ENCODE measurements at places on chromosomes 5 and 9.

GRCh38 chr9:133008406-133008805 is 22.4 kb upstream of the GTF3C5 start:
- no peak for DNase-seq

- no peak for DNase-seq
Measured at GRCh38 chr5:146440870-146441495, 6.2 kb upstream of the TCERG1 start.

DNA sequence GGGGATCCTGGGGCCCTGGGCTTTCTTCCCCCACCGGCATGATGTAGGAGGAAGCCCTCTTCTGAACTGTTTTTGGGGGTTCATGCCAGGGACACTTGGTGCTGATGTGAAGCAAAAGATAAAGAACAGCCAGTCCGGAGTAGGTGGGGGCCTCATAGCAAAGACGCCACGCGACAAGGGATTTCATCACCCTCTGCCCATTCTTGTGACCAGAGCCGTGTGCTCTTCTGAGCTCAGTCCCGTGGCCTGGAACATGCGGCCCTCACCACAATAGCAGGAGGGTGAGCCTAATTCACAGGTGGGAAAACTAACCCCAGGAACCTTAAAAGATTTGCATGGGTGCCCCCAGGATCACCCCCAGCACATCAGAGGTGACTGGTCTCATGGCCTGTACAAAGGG is 225.9 kb downstream of the HSPA4 start:
- no peak for DNase-seq

- DNase-seq = no peak
Measured at GRCh38 chr9:134607971-134608370, 33.6 kb upstream of the COL5A1 start.

GRCh38 chr5:125695996-125696655 is 727.1 kb upstream of the GRAMD2B start:
- no peak for DNase-seq

DNA sequence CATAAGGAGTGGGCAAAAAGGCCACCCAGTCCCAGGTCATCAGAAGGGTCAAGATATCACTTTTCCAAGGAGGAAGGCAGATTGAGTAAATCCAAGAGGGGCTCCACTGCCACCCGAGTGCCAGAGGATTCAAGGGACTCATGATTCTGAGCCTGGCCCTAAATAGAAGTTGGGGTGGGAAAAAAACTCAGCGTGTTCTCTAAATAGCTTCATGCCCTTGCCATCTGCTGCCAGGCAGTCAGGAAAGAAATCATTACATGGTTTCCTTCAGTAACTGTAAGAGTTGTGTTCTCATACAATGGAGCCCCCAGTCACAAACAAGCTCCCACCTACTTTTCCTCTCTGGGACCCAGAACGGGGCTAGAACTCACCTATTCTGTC is 37.2 kb downstream of the SAR1B start:
- DNase-seq = no peak

DNA sequence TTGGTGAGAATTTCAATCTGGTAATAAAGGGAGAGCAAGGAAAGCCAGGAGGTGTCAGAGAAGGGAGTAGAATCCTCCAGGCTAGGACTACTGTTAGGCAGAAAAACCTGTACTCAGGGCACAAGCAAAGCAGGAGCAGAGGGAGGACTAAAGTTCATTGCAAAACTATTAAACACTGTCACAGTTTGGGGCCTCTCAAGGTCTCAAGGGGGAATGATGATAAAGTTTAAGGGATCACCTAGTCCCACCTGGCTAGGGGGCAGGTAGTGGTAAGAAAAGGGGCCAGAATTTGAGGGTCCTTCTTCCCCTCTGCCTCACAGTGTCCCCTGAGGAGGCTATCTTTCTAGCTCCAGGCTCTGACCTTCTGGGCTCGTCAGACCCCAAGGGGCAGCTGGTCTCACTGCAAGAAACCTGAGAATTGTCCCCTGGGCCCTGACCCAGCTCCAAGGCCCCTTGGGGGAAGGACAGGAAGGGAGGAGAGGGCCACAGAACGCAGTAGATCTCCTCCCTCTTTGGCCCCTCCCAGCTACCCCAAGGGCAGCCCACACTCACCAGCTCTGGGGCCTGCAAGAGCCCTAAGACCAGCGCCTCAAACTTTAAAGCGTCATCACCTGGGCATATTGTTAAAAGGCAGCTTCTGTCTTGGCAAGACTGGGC is 974 bp downstream of the CCDC69 start:
- DNase-seq = peak; percentile 46

DNA sequence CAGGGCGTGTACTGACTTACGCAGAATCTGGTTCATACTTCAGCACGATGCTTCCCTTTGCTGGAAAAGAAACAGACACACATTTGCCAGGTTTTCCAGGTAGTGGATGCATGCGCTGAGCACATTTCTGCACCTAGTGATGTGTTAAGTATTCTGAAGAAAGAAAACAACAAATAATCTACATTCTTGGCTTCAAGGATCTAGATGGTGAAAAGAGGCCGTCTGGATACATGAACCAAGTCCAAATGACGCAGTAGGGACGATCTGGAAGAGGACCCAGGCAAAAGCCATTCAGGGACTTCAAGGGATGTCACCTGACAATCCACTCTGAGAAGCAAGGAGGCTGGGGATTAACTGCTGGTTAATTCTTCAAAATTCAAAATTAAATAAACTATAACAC is 30.4 kb downstream of the NSUN2 start:
- DNase-seq = no peak

GRCh38 chr5:125256296-125256695 is 509.9 kb upstream of the ZNF608 start:
- DNase-seq = no peak

DNA sequence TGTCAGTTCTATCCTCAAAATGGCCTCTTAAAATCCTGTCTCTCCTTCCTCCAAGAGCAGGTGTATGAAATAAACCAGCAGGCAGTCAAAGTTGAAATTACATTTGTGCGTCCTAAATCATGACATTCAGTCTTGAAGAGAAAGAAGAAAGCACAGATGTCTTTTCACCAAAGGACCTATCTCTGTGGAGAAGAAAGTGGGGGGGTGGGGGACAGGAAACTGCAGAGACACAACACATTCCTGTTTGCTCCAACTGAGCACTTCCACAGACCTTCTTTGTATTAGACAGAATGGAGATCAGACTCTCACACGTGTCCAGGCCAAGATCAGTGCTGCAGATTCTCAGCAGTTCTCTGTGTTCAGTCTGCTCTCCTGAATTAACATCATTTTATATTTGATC is 471.9 kb upstream of the RGMB start:
- no peak for DNase-seq

DNA sequence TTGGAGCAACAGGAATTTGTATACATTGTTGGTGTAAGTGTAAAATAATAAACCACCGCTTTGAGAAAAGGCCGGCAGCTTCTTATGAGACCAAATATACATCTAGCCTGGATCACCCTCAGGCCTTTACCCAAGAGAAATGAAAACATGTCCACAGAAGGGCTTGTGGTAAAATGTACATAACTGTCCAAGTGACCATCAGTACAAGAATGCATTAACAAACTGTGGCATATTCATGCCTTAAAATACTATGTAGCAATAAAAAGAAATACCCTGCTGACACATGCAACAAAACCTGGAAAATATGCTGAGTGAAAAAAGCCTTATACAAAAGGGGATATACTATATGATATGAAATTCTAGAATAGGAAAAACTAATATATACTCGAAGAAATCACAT is 311.9 kb upstream of the TRPC7 start:
- no peak for DNase-seq

DNA sequence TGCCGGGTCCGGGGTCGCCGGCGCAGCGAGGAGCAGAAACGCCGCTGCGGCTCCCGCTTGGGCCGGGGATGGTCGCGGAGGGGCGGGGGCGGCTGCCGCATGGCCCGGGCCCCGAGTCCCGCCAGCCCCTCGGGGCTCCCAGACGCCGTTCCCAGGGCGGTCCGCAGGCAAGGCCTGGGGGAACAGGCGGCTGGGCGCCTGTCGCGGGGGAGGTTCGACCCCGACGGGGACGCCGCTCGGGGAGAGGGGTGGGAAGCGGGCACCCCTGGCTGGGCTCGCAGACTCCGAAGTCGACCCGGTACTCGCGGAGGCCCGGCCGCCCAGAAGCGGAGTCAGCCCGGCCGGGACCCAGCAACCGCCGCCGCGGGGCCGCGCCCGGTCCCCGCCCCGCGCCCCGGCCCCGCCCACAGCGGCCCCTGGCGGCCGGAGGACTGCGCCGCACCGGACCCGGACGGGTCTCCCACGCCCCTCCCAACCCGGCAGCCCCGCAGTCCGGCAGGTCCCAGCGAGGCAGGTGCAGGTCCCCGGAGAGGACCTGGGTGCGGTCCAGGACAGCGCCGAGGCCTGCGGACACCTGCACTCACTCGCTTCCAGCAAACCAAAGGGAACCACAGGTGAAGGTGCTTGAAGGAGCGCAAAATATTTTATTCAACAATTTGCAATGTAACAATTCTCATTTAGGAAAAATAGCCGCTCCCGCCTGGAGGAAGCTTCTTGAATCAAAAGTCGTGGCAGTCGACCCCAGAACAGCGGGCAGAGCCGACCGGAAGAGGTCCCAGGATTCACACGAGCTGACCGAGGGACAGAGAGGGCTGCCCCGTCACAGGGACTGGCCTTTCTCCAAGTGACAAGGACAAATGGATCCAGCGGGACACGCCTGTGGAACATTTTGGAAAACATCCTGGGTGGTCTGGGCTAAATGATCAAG is at the start of gene INPP5E:
Gene INPP5E (minus strand): TSS at position 365 of the 928 bp plus-strand sequence. CDS start 426 bp downstream, outside the sequence.
- peak; percentile 38 for DNase-seq

GRCh38 chr5:169719360-169720314 is 82.6 kb downstream of the DOCK2 start:
- no peak for DNase-seq

DNA sequence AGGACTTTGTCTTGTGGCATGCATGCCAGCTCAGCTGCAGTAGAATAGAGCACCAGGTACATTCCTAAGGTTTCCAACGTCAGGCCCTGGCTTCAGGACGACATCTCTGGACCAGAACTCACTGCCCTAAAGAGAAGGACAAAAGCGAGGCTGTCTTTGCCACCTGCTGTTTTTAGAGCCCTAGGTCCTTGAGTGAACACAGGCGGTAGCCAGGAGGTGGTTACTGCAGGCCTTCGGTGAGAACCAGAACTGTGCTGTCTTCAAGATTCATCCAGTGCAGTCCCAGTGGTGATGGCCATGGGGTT is 288.9 kb upstream of the CDH18 start:
- DNase-seq = no peak

DNA sequence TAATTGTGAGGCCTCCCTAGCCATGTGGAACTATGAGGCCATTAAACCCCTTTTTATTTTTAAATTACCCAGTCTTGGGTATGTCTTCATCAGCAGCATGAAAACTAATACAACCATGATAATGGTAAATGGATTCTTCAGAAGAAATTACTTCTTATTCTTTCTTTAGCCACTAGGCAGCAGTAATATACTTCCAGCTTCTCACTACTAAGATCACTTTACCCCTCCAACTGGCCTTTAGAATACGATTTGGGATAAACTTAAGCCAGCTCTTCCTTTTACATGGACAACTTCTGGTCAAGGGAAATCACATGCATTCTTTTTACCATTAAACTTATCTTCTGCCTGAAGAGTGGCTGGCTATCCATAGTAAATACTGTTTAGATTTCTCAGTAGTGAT is 355.4 kb downstream of the MAN2A1 start:
- no peak for DNase-seq

DNA sequence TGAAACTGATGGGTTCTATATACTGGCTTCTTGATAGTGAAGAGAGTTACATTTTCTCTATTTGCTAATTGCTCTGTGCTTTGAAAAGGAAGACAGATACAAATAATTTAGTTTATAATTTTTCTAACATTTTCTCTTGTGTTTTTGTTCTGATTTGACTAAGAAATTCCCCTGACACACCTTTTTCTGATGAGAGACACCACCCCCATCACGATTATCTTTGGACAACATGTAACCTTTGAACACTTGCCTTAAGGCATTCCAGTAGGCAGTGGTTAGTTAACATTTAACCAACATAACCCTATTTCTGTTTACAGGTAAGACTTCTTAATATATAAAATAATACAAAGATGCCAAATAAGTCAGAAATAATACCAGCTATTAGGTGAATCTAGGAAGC is 4.1 kb upstream of the PTBP3 start:
- no peak for DNase-seq

DNA sequence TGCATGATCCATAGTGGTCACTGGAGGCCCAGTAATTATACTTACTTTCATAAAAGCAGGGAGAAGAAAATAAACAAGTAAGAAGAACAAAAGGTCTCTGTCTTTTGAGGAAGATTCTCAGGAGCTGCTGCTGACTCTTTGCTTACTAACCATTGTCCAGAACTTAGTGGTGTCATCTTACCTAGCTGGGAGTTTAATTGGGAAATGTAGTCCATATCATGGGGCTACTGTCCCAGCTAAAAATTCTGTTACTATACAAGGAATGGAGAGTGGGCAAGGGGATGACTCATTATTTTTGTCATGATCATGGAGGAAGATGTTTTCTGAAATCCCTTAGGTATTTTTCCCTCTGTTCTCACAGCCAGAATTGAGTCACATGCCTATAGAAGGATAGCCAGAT is 639.3 kb downstream of the MTRR start:
- DNase-seq = no peak

- DNase-seq = no peak
Measured at GRCh38 chr5:181164076-181164952, 16.9 kb downstream of the OR2V2 start.

DNA sequence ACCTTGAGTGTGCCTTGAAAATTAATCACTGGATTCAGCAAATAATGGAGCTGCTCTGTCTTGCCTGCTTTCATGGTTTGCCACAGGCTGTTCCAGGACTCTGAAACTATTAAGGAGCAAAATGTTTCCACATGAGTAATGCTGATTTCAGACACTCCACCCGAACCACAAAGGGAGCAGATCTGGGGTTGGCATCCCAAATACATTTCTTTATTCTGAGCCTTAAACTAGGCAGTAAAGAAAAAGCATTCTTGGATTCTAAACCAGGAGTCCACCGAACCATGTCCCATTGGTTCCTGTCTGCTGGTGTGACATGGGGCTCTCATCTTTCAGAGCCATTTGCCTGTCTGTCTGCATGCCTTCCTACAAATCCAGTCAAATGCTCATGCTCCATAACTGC is 10.1 kb upstream of the C1QTNF3 start:
- no peak for DNase-seq

GRCh38 chr5:36682499-36682898 is 76.1 kb downstream of the SLC1A3 start:
- no peak for DNase-seq

DNA sequence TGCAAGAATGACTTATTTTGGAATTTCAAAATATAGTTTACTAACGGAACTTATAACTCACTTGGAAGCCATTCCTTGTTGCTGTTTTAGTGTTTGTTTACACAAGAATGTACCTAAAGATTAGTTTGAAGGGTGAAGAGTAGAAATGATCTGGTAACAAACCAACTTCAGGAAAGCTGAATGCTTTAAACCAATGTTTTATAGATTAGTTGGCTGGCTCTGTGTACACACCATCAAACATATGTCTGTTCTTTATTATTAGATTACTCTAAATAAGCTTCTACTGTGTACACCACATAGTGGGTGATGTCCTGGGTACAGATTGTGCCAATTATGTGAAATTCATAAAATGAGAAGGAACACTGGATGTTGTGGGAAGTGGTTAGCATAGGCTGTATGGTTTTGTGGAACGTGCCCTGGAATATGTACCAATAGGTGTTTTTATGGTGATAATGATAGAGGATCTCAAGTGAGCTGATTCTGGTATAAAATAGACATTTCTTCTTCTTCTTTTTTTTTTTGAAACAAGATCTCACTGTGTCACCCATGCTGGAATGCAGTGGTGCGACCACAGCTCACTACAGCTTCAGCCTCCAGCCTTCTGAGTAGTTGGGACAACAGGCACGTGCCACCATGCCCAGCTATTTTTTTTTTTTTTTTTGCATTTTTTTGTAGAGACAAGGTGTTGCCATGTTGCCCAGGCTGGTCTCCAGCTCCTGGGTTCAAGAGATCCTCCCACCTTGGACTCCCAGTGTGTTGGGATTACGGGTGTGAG is 109.3 kb upstream of the DHFR start:
- no peak for DNase-seq

Measured in CMK (cell line).